Cardiac muscle cell (in vitro differentiated cells and primary cell): ENCODE measurements at places on chromosomes 4 and X. TPM values are rescaled to one million over a fixed set of nuclear protein-coding genes. Genes with fewer than 3 reads are reported as not detected.

Gene IL9R
- not detected in 2 replicates for polyA plus RNA-seq

- no peak for DNase-seq
These were observed 41.6 kb upstream of the ACSL4 start for GRCh38 chrX:109774706-109775105.

- DNase-seq = no peak
These were observed 29.8 kb downstream of the CD99L2 start for GRCh38 chrX:150868625-150869024.

DNA sequence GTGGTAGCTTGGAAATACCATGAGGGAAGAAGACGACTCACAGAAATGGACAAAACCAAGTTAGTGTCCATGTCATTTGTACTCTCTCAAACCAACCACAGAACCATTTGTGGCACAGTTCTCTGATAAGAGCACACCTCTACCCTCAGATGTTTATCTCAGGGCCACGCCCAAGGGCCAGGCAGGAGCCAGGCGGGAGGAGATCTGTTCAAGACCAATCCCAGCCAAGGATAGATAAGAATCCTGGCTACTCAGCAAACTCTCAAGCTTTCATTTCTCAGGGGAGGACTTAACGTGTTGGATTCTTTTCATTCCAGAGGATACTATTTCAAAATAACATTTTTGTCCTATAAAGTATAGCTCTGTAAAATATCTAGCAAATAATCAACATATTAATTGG, 95.0 kb downstream of the NYX start:
- DNase-seq = peak; percentile 30

DNA sequence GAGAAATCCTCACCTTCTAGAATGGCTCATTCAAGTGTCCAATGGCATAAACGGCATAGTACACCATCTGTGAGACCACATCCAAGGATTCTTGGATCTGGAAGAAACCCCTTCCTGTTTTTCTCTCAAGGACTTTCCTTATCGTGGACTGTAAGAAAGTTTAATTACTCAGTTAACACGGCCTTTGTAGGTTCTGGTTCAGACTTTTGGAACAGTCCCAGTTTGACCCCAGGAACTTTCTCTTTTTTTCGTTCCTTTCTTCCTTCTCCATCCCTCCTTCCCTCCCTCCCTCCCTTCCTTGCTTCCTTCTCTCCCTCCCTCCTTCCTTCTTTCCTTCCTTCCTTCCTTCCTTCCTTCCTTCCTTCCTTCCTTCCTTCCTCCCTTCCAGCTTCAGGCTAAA, 343.5 kb upstream of the SMIM31 start:
- DNase-seq = no peak

DNA sequence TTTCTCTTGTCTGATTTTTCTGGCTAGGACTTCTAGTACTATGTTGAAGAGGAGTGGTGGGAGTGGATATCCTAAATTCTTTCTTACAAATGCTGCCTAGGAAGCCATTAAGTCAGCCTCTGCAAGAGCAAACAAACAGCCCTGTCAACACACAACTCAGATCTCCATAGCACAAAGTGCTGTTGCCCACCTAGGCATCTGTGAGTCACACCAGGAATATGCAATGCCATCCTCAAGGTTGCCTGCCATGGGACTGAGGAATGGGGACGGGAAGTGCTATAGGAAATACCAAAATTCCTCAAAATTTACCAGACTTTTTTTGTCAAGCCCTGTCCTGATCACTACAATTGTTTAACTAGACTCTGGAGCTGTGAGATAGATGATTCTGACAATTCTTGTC, 466.9 kb downstream of the FSTL5 start:
- DNase-seq = no peak

DNA sequence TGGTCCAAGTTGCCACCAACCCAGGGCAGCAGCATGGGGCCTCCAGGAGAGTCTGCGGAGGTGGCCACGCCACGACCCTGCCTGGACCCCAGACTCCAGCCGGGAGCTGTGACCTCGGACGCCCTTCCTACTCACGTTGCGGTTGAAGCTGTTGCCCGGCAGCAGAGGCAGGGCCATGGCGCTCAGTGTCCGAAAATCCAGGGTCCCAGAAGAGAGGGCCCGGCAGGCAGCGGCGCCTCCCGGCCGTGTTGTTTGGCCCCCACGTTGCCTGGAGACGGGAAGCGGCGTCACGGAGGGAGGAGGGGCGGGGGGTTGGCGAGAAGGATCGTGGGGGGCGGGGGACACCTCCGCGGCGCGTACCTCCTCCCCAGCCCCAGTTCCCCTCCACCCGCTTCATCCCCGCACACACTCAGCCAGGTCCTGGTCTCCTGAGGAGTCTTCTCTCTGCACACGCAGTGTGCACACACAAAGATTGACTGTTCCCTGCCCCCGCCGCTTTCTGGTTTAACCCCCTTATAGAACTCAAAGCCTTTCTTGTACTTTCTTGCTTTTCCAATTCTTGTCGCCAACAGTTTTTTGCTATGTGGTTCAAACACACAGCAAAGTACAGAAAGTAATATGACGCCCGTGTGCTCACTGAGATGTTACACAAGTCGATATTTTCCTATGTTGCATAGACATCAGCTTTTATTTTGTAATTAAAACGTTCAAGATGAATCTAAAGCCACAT, at the start of gene EFHC2:
TSS of gene EFHC2 (minus strand) at position 261 of the 730 bp plus-strand sequence. CDS start at position 177, 84 bp downstream.
- peak; percentile 51 for DNase-seq

DNA sequence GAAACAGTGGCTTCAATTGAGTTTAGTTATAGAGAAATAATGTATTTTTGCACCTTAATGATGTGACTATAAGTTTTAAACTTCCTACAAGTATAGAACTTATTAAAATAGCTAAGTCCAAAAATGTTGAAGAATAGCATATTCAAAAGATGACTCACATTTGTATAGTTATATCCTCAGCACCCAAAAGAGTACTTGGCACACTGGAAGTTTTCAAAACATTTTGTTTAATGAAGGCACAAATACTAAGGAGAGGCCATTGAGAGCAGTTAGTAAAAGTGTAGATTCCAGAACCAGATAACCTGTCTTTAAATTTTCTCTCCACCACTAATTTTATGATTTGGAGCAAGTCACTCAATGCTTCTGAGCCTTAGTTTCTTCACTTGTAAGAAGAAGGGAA, 226.9 kb upstream of the MID1 start:
- no peak for DNase-seq

Gene TNIP3
- not detected in 2 replicates for polyA plus RNA-seq

GRCh38 chrX:15114743-15115566, 154.9 kb downstream of the ASB9 start:
- no peak for DNase-seq

DNA sequence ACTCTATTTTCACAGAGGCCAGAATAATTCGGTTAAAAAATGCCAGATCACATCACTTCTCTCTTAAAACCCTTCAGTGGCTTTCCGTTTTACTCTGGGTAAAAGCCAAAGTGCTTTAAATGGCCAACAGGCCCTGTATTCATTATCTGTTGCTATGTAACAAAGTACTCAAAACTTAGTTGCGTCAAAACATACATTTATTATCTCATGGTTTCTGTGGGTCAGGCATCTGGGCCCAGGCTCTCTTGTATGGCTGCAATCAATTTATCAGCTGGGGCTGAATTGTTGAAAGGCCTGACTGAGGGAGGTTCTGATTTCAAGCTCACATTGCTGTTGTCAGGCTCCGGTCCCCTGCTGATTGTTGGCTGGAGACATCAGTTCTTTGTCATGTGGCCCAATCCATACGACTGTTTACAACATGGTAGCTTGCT, 72.7 kb upstream of the H2AZ1 start:
- DNase-seq = peak; percentile 16

Gene CITED1
- polyA plus RNA-seq = 1.0 TPM in 1 of 2 replicates, not detected in the other

DNA sequence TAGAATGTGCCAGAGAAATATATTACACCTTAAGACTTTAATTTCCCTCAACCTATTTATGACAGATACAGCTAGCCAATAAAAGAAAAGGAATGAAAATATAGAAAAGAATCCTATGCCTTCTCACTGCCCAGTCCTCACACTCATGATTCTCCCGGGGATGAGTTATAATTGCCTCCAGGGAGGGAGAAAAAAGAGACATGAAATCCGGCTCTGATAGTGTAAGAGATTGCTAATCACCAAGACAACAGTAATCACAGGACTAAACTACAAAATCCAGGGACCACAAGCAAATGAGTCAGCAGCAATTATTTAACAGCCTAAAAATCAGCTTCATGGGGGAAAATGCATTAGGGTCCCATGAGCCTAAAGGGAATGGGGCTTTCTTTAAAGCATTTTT, 95.9 kb upstream of the DUSP21 start:
- DNase-seq = peak; percentile 4

DNA sequence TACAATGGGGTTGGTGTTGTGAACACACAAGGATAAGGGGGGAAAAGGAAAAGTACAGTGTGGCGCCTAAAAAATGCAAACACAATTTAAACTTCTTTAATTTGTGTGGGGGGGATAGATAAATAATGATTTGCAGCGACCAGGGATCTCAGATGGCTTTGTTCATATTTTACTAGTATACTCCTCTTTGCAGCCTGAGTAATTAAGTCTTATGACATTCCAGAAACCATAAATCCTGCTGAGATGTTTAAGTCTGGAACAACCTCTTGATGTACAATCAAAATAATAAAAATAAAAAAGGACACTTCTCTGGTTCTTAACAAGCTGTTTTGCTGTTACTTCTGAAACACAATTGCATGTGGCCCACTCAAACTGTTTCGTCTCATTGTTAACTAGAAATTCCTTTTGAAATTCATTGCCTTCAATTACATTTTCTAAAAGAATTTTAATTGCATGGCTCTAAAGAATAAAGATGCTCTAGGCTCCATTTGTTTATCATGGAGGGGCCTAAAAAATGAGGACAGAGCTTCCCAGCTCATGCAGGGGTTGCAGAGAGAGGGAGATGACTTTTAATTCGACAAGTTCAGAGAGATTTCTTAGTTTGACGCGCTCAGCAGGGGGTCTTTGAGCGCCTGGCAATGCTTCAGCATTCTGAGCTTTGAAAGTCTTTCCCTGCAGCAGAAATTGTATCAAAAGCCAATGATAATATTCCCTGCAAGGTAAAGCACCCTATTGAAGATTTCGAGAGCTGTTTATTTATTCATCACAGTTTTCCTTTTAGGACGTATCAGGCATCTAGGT, 892.4 kb upstream of the TENM3 start:
- no peak for DNase-seq

Gene PF4V1
- not detected in 2 replicates for polyA plus RNA-seq

GRCh38 chr4:102454268-102454667, 46.9 kb upstream of the NFKB1 start:
- DNase-seq = no peak

GRCh38 chr4:156553659-156554058, 417.9 kb downstream of the PDGFC start:
- no peak for DNase-seq

Gene EPGN
- polyA plus RNA-seq = not detected in 2 replicates

GRCh38 chrX:40424259-40424658, 156.5 kb upstream of the ATP6AP2 start:
- DNase-seq = no peak

GRCh38 chrX:18886344-18887161, 97.4 kb downstream of the PHKA2 start:
- peak; percentile 62 for DNase-seq

Gene BBS7
- polyA plus RNA-seq = 12.9 and 15.0 TPM in 2 replicates

DNA sequence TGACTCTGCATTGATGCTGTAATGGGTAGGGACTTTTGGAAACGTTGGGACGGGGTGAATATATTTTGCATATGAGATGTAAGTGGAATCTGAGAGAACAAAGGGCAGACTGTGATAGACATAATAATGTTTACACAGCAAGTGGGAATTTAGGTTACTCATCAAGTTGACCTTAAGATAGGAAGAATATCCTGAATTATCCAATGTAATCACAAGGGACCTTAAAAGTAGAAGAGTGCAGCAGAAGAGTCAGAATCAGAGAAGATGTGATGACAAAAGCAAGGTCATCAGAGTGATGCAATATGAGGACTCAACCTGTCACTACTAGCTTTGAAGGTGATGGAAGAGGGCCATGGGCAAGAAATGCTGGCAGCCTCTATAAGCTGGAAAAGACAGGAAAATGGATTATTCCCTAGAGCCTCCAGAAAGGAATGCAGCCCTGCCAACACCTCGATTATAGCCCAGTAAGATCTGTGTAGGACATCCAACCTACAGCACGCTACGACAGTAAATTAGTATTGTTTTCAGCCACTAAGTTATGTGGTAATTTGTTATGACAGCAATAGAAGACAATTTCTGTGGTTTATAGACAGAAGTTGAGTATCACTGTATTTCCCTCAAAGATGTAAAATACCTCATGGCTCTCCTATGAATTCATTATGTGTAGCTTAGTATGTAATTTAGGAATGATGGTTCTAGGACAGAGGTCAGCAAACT, 26.4 kb downstream of the MORC4 start:
- no peak for DNase-seq

Gene MAGEA2B
- 0.29 TPM in 1 of 2 replicates, not detected in the other for polyA plus RNA-seq

Gene FHDC1
- 0.04 TPM in 1 of 2 replicates, not detected in the other for polyA plus RNA-seq

GRCh38 chr4:88928852-88929251, 128.1 kb downstream of the FAM13A start:
- no peak for DNase-seq
